Stimulated activated CD4-positive, alpha-beta T cell treated with anti-CD3 and anti-CD28 coated beads, Interleukin-1b, Interleukin-23, amount 100 ng/mL, for 48 hours (primary cell): ENCODE measurements at places on chromosomes 3 and 15.

- no peak for DNase-seq
These were observed 149.4 kb downstream of the STAG1 start for GRCh38 chr3:136602818-136603217.

- no peak for DNase-seq
These were observed 156.3 kb downstream of the MTHFS start for GRCh38 chr15:79740561-79740960.

DNA sequence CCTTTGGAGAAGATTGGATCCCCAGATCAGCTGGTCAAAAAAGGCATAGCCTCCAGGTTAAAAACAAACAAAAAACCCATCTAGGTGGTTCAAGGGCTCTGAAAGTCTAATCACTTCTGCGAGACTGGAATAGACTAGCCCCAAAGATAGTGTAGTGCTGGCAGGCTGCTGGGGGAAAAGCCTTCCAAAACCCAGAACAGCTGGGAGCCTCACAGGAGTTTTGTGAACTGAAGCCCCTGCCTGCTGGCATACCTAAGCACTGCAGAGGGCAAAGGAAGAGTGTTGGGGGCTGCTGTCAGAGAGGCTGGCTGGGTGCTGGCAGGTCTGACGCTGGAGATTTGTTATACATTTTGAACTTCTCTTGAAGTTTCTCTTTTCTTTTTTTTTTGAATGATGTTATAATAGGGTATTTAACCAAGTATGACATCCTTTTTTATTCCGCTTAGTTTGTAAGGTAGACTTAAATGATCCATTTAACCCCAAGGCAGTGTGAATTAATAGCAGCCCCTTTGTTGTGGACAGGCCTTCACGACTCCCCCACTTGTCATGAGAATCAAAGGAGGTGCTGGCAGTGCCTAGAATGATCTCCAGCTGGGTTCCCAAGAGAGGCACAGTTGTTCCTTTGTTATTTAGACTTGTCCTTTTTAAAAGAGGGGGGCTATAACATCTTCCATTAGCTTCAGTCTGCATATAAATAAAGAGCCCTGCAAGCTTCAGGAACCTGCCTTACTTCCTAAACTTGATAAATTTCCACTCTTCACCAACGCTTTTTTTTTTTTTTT, 53.9 kb downstream of the CRTC3 start:
- no peak for DNase-seq

DNA sequence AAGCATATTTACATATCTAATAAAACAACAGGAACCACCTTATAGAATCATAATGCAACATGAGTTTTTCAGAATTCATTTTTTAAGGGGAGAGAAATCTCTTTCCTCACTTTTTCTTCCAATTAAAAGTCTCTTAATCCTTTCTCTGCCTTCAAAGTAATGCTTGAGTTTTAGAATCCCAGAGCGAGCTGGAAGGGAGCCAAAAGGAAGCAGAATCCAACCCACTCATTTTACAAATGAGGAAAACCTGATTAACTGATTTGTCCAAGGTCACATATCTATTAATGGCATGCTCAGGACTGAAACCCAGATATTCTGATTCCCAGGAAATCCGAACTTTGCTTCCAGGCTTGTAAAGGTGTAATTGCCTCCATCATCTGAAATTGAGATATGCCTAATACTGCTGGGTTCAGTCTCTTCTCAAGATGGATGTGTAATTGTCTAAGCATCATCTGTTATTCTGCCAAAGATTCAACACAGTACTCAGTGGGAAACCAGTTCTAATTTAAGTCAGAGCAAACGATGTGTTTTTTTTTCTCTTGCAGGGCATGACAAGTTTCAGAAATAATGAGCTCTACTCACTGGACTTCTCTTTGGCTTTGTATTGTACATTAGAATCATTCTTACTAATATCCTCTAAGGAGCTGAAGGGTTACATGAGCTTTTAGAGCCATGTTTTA, 481.4 kb upstream of the CFAP20DC start:
- DNase-seq = no peak
